ENCODE measurements at places on chromosomes 4 and X.

DNA sequence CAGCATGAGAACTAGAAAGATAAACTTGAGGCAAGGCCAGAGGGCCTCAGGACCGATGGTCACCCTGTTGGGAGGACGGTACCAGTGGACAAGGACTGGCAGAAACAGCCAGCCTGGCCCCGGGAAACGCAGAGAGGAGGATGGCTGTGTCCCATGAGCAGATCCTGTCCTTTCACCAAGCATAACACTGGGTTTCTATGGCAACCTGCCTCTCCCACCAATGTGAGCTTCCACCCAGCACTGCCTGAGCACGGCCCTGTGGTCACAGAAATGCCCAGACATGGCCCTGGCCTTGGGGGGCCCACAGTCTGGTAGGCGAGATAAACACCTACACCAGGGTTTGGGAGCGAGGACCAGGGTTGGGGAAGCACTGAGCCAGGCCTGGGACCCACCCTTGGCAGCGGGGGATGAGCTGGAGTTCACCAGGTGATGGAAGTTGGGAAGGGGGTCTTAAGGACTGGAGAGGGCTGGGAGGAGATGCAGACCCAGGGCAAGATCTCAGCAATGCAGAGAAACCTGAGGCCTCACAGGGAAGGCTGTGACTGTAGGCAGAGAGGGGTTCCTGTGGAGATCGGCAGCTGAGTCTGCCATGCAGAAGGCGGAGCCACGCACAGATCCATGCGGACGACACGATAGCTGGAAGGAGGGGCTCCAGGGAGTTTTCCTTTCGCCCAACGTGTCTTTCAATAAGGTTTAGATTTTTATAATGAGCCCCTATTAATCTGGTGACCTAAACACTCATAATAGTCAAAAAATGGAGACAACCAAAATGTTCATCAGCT is 32.7 kb upstream of the CRMP1 start:
- no peak for DNase-seq

GRCh38 chrX:97387004-97387403 is 503.3 kb downstream of the RPA4 start:
- DNase-seq, result no peak

GRCh38 chr4:114997576-114998247 is 115.7 kb downstream of the NDST4 start:
- DNase-seq, result no peak

GRCh38 chrX:10564484-10564883 is 55.9 kb downstream of the MID1 start:
- no peak for DNase-seq

GRCh38 chr4:110619463-110620247 is 3.2 kb downstream of the PITX2 start:
- DNase-seq, result no peak
